ENCODE measurements at places on chromosomes 2 and 18. TPM values are rescaled to one million over a fixed set of nuclear protein-coding genes. Genes with fewer than 3 reads are reported as not detected.
A peak's percentile ranks its signal among the peaks of the same experiment; 100 is the strongest.

Gene SNRNP200
- 47.8 TPM for total RNA-seq

Gene SALL3
- total RNA-seq, result not detected

Gene SCN9A
- total RNA-seq, result 0.51 TPM

Gene RND3
- 25.5 TPM for total RNA-seq

Gene SERPINB10
- total RNA-seq, result not detected

Gene SRD5A2
- total RNA-seq, result not detected

Gene LYPD6
- 13.3 TPM for total RNA-seq

Gene ATP6V1C2
- total RNA-seq, result under 0.01 TPM

Gene FKBP1B
- total RNA-seq, result 8.0 TPM

Gene HOXD3
- total RNA-seq, result 7.2 TPM

Gene GMPPA
- total RNA-seq, result 22.2 TPM

Gene PLGLB2
- 0.39 TPM for total RNA-seq

Gene DYNAP
- not detected for total RNA-seq

Gene BMP10
- not detected for total RNA-seq

Gene TNFAIP6
- not detected for total RNA-seq

- DNase-seq, result no peak
These were observed 8.4 kb upstream of the RAB10 start for GRCh38 chr2:26025509-26025908.

DNA sequence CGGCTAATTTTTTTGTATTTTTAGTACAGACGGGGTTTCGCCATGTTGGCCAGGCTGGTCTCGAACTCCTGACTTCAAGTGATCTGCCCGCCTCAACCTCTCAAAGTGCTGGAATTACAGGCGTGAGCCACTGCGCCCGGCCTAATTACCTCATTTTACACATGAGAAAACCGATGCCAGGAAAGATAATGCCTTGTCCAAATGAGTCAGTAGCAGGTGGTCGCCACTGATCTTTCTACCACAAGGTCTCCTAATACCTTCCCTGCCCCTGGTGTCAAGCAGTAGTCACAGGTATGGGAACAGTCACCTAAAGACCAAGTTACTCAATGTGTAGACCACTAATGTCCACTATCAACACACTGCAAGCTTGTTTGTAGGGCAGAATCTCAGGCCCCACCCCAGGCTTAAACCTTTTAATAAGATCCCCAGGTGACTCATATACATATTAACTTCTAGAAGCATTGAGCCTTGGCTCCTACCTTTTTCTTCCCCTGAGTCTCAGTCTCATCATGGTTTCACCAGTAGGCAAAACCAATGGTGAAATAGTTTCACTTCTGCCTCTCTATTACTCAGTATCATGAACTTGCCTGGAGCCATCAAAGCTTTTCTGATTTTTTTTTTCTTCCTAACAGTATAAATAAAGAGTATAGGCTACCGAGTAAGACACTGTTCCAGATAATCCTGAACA is 6.9 kb upstream of the EPB41L5 start:
- DNase-seq, result no peak

DNA sequence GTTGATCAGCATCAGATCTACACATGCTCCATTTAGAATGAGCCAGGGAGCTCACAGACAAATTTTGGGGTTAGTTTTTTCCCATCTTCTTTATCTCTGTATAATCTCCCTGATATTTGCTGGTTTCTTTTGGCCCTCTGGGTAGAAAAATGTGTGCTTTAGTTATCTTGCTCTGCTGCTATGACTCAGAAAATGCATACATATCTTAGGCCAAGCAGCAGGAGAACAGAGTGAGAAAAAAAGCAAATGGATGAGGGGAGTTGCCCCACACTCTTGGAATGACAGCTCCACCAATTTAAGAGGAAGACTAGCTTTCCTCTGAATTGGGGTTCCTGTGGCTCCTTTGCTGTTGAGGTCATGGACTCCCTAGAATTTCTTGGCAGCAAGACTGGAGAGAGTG is 331.8 kb downstream of the KCNJ3 start:
- DNase-seq, result no peak

DNA sequence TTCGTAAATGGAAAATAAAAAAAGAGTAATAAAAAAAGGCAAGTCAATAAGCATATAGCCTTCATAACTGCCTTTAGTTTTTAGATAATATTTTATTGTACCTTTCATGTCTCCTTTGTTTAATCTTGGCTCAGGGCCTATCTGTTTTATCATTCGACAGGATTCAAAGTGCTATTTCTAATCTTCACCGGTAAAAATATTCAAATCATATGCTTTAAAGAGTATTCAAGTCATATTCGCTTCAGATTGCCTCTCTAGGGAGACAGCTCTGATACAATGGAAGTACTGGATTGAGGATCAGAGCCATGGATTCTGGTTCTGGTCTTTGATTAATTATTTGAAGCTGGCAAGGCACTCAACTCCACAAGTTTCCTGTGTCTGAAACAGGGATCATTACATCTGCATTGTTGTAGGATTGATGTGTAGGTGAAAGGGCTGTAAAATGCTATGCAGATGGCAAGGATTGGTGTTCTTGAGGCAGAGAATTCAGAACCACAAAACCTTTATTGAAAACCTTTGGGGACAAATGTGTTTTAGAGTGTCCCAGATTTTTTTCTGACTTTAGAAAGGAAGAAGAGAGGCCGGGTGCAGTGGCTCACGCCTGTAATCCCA is 84.3 kb upstream of the RAPH1 start:
- DNase-seq, result no peak

DNA sequence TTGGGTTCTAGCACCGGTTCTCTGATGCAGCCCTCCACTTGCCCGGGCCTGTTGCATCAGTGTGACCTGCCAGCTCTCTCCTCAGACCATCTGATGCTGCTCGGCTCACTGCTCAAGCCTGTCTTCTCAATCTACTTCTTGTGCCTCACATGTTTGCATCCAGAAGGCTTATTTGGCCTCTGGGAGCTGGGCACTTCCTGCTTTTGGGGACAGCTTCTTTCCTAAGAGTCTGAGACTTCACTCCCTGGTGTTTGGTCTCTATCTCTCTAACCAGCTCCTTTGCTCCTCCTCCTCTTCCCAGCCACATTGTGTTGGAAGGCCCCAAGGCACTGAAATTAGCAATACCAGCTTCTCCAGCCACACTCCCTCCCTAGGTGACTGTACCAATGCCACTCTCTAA is 212.8 kb downstream of the CDCA7 start:
- no peak for DNase-seq

DNA sequence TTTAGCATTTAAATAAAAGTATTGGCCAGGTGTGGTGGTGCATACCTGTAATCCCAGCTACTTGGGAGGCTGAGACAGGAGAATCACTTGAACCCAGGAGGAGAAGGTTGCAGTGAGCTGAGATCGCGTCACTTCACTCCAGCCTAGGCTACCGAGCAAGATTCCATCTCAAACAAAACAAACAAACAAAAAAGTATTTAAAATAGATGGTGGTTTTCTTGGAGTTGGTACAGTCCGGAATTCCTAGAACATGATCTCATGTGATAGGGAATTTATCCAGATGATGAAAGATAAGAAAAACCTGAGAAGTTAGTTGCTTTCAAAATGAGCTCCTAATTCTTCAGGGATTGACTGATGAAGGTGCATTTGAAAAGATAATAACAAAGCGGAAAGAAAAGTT is 62.0 kb downstream of the BIRC6 start:
- peak; percentile 47 for DNase-seq

DNA sequence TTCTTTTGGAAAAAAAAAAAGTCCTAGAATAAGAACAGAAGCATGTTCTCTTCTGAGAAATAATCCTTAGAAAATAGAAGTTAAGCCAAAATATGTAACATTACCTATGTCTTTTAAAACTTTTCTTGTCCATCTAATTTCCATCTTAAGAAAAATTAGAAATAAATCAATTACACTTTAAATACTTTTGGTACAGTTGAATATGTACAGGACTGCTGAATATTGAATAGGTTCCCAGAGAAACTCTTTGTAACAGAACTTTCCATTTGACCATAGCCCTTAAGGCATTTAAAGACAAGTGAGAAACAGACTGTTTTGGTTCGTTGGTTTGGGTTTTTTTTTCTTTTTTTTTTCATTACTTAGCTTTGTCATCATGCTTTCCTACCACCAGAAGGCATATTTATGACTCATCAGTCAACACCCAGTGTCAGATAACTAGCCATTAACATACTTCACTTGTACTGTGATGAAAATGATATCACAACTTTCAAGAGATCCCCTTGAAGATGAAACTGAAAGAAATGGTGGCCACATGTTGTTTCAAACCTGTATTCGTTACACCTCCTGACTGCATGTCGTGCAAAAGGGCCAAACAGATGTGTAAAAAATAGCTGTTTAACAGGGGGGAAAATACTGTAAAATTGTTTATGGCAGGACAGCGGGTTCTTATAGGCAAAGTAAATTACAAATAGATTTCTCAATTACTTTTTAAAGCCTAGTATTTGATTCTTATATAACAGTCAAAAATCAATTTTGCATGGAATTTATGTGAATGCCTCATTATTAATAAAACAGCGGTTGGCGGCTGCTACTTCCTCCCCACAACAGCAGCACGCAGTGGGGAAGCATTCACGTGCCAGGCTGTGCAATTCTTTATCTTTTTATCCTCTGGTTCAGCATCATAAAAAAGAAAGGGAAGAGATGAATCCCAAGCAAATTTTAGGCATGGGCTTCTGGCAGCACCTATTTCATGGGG is 280.7 kb upstream of the HNRNPA3 start:
- DNase-seq, result peak; percentile 47

DNA sequence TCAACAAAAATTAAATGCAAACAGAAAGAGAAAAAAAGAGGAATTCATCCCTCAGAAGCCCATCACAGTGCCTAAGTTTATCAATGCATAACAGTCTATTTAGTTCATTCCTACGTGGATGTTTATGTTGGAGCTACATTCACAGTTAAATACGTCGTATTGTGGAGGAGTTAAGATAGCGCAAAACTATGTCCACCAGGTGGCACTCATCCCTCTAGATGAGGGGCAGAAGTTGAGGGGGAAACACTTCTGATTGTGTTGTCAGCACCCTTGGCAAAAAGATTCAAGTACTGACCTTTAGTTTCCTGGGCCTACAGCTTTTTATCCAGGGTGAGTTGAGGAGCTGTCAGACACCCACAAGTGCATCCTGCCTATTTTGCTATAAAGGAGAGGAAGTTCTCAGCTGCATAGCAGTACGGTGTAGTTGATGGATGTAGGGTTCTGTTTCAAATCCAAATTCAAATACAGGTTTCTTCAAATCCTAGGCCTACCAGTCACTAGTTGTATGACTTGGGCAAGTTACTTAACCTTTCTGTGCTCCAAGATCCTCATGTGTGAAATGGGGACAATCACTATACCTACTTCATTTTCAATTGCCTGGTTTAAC is 26.8 kb upstream of the MYO1B start:
- DNase-seq, result peak; percentile 79

DNA sequence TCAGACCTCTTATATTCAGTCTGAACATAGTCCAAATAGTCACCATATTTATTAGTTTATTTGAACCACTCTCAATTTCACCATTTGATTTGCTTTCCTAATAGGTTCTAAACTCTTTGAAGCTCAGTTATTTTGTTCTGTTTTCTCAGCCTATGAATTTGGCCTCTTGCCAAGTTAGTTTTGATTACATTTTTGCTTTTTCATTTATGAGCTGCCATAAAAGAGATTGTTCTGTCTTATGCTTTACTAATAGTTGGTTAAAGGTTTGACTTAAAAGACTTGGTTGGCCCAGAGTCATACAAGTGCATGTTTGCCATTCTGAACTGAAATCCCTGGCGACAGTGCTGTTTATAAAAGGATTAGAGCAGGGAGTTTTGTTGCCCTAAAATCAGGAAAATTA is 85.9 kb upstream of the RANBP2 start:
- DNase-seq, result peak; percentile 64

- no peak for DNase-seq
These were observed 108.1 kb upstream of the SLC1A4 start for GRCh38 chr2:64881037-64881492.

DNA sequence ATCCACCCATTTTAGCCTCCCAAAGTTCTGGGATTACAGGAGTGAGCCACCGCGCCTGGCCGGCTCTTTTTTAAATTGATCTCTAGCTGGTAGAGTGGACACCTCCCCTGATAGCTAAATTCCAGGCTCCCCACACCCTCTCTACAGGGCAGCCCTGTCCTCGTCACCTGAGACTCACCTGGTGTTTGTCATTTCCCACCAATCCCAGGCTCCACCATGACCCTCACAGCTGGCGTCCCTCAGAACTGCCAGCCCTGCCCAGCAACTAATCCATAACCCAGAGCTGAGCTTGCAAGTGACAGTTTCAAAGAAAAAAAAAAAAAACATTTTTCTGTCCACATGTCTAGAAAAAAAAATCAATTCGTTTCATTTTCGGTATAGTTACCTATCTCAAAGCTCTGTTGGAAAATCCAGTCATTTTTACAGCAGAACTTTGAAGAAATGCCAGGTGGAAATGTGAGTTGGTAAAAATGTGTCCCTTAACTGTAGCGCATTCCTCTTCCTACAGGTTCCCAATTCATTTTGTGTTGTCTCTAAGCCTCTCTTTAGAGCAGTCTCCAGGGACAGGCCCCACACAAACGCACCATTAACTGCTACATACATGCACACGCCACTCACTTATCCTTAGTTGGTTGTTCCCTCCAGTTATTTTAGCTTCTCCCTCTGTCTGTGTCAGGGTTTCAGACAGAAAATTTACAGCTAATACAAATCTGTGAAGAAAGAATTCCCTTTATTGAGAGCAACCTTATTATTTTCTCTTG is 294.7 kb downstream of the FBXO15 start:
- DNase-seq, result no peak

DNA sequence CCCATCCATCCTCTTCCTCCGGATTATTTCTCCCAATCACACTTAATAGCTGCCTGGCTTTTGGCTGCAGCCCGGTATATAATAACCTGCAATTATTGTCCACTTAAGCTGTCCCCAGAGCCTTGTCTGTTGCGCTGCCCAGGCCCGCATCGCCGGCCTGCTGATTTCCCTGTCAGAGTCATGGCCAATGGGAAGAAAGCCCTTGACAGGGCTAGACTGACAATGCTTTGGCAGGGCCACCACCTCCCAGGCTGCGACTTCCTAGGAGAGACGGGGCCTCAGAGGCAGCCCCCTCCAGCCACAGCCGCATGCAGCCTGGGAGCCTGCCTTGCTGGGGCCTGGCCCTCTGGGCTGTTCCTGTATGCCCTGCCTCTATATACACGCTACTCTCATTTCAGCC is 10.0 kb upstream of the CELF4 start:
- no peak for DNase-seq

- DNase-seq, result no peak
These were observed 213.1 kb upstream of the MC4R start for GRCh38 chr18:60585670-60586069.

DNA sequence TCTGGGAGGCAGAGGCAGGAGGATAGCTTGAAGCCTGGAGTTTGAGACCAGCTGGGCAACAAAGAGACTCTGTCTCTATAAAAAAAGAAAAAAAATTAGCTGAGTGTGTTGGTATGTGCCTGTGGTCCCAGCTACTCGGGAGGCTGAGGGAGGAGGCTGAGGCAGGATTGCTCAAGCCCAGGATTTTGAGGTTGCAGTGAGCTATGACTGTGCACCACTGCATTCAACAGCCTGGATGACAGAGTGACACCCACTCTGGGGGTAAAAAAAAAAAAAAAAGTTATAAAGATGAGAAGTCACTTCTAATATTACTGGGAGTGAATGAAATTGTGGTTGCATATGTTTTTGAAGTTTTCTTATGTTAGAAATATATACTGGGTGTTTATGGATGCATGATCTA is 71.6 kb downstream of the C2orf74 start:
- DNase-seq, result no peak

GRCh38 chr18:48687346-48688042 is 148.7 kb downstream of the CTIF start:
- no peak for DNase-seq
